Spinal cord (tissue), 10 donors: ENCODE measurements at places on chromosomes 6 and 20. TPM values are rescaled to one million over a fixed set of nuclear protein-coding genes. Genes with fewer than 3 reads are reported as not detected.

ITPR3 gene
- total RNA-seq, result 10.9 TPM

VSX1 gene
- 0.11 TPM for total RNA-seq

SMAP1 gene
- 47.6 TPM for total RNA-seq

C20orf141 gene
- not detected for total RNA-seq

TPBG gene
- total RNA-seq, result 22.3 TPM

TTK gene
- 11.4 TPM for total RNA-seq

RAET1L gene
- not detected for total RNA-seq

PPP1R14C gene
- total RNA-seq, result 7.8 TPM

FOXS1 gene
- 8.7 TPM for total RNA-seq

NR2E1 gene
- not detected for total RNA-seq

DLGAP4 gene
- total RNA-seq, result 17.8 TPM

HCK gene
- 9.1 TPM for total RNA-seq

APMAP gene
- 89.8 TPM for total RNA-seq

DLK2 gene
- total RNA-seq, result 4.1 TPM

IMPG1 gene
- total RNA-seq, result 0.11 TPM

ECT2L gene
- 0.99 TPM for total RNA-seq

FOXF2 gene
- 7.6 TPM for total RNA-seq
